ENCODE measurements at places on chromosomes 1 and 21.
A peak's percentile ranks its signal among the peaks of the same experiment; 100 is the strongest.

GRCh38 chr1:185300152-185300551 is 16.9 kb downstream of the IVNS1ABP start:
- no peak for DNase-seq

DNA sequence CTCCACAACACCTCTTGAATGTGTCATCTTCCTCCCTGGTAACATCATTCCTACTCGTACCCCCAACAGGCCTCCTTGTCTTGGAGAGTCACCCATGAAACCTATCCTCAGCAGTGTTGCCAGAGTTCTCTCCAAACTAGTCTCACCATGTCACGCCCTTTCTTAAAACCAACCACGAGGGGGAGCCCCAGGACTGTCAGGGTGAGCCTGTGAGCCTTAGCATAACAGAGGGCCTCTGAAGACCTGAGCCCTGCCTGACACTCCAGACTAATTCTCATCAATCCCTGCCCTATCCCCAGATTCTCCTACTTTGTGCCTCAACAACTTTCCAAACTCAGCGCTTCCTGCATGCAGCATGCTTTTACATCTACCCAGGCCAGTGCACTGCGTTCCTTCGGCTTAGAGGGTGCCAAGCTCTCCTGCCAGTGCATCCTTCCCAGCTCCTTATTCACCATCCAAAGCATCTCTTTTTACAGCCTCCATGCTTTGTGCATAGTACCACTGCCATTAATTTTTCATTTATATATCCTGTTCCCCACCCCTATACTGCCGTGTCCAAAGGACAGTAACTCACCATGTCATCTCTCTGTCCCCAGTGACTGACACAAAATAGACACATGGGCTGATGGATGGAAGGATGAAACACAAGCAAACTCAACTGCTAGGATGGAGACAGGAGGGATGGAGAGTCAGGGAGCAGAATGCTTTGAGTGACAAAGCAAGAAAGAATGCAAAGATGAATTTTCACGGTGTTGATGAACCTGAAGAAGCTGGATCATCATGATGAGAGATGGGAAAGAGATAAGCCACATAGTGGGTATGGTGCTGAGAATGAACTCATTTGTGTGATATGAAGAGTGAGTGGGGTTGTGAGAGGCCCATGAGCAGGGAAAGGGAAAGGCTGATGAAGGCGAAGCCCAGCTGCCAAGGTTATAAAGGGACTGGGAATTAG is 34.0 kb downstream of the ZNF697 start:
- DNase-seq = peak; percentile 84

GRCh38 chr1:101435831-101436511 is 199.2 kb downstream of the S1PR1 start:
- DNase-seq = no peak

GRCh38 chr1:24389231-24389678 is 24.3 kb downstream of the STPG1 start:
- DNase-seq = no peak

DNA sequence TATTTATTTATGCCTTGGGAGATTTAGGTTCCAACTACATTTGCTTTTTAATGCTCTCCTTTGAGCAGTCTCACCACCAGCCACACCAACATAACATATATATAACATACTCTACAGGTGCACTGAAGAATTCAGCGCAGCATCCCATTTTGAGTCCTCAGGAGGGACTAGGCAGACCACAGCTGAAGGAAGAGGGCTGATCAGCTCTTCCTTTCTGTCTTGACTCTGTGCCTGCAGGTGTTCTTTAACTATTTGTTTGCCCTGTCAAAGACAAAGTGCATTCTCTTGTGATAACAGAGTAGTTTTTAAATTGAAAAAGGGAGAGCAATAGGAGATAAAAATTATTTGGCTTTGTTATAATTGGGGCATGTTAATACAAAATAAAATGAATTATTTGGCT is 17.0 kb downstream of the HIPK1 start:
- DNase-seq = no peak

GRCh38 chr1:10948463-10948775 is 64.0 kb upstream of the TARDBP start:
- DNase-seq = no peak

- no peak for DNase-seq
These were observed 21.6 kb downstream of the HUNK start for GRCh38 chr21:31894457-31894856.

DNA sequence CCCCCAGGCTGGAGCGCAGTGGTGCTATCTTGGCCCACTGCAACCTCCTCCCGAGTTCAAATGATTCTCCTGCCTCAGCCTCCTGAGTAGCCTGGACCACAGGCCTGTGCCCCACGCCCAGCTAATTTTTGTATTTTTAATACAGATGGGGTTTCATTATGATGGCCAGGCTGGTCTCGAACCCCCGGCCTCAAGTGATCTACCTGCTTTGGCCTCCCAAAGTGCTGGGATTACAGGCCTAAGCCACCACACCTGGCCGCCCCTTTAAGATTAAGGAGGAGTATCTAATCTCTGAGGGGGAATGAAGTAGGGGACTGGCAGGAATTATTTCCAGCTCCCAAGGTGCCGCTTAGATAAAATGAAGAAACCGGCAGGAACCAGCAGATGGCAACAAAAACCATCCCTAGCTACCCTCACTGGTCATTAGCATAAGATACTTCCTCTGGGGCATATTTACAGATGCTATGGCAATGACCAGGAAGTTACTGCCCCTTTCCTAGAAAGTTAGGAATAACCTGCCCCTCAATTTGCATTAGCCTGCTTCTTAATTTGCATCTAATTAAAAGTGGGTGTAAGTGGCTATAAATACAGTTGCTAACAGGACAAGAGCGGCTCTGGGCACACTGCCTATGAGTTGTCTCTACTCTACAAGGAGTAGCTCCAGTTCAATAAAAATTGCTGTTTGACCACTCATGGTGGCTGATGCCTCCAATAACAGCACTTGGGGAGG is 7.1 kb upstream of the NSUN4 start:
- peak; percentile 46 for DNase-seq

GRCh38 chr21:44866780-44867179 is 6.7 kb downstream of the PTTG1IP start:
- peak; percentile 76 for DNase-seq

GRCh38 chr1:180269645-180270529 is 39.8 kb downstream of the LHX4 start:
- DNase-seq = no peak

GRCh38 chr1:100719490-100719889 is at the start of gene VCAM1:
Gene VCAM1 (plus strand): TSS chr1:100719742. CDS start chr1:100719861, 119 bp downstream.
- no peak for DNase-seq

DNA sequence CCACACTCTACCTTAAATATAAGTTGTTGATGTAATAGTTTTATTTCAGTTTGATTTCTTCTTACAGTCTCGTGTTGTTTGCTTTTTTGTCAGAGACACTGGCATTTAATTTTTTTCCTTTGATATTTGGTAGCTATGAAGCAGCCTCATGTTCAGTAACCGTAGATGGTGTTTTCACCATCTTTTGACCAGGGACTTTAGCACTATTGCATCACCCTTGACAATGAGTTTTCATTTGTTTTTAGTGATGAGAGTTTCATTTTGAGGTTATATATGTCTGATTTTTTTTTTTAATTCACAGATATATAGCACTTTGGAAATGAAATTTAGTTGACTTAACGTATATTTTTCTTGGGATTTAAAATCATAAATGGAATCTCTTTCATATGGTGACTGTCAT is 36.2 kb downstream of the CEP350 start:
- no peak for DNase-seq

DNA sequence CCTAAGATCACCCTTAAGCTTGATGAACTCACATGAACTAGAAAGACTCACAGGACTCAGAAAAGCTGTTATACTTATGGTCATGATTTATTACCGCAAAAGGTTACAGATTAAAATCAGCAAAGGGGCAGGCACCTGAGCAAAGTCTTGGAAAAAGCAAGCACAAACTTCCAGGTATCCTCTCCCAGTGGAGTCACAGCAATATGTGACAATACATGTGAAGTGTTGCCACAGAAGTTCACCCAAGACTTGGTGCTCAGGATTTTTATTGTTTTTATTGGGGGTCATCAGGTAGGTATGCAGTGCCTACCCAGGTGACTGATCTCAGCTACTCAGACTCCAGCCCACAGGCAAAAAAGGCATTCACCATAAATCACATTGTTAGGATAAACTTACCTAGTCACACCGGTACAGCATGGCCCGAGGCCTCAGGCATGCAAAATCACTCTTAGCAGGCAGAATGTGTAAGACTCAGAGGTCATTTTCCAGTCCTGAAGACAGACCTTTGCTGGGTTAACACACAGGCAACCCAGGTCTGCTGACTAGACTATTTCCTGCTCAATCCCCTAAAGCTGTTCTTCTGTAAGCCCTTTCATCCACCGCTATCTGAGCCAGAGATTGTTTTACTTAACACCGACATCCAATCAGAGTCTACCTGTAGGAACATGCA is 55.6 kb downstream of the SSX2IP start:
- DNase-seq = no peak

- DNase-seq = peak; percentile 50
These were observed 52.0 kb downstream of the SLC9A1 start for GRCh38 chr1:27102707-27103468.

DNA sequence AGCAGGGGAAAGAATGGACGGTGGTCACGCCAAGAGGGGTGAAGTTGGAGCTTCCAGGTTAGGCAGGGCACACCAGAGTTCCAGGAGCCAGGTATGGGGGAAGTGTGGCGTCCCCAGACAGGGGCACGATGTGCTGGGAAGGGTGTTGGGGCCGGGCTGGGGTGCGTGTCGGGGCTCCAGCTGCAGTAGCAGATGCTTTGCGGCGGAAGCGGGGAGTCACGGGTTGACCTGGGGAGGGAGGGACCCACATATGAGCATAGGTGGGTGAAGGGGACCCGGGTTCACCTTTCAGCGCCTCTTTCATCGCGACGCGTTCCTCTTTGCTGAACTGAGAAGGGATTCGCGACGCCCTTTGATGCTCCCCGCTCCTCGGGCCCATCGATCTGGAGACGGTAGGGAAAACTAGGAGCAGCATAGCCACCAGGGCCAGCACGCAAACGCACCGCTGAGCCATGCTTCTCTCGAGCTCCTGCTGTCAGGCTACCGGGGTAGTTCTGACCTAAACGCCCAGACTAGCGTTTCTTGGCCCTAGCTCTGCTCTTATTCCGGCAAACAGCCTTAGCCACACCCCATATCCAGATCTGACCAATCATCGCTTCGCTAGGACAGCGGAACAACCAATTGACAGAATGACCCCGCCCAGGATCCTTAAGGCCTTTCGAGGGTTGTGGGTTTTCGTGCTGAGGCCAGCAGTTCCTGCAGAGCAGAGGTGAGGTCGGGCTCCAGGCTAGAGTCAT is at the start of gene PM20D1:
PM20D1 (minus strand) TSS at position 514 of the 737 bp plus-strand sequence; CDS start at position 454, 60 bp downstream.
- DNase-seq = peak; percentile 92

DNA sequence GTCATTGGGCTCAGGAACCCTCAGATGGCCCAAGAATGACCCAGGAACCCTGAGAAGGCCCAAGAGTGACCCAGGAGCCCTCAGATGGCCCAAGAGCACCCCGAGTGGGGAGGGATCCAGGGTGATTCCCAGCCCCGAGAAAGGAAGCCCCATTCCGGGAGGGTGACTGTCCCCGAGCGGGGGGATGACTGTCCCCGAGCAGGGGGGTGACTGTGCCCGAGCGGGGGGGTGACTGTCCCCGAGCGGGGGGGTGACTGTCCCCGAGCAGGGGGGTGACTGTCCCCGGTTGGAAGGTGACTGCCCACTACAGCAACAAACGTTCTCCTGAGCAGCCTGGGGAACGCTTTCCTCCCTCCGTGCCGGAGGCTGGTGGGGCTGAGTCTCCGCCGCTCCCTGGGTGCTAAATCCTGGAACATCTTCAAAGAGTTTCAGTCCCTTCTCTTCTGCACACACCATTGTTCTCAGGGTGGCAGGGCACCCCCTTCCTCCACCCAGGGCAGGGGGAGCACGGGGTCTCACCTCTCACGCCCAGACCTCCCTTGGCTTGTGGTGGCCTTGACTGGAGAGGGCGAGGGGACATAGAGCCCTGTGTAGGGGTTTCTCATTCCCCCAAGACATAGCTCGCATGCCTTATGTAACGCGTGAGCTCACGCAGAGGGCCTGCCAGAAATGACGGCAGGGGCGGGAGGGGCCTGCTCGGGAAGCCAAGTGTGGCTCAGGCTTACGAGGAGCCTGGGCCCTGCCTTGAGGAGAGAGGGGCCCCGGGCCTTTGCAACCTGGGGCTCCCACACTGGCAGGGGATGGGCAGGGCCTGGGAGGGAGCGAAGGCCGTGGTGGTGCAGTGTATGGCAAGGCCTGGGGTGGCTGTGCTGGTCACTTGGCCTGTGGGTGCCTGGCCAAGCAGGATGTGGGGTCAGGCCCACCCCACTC is 14.3 kb upstream of the SKI start:
- peak; percentile 82 for DNase-seq

DNA sequence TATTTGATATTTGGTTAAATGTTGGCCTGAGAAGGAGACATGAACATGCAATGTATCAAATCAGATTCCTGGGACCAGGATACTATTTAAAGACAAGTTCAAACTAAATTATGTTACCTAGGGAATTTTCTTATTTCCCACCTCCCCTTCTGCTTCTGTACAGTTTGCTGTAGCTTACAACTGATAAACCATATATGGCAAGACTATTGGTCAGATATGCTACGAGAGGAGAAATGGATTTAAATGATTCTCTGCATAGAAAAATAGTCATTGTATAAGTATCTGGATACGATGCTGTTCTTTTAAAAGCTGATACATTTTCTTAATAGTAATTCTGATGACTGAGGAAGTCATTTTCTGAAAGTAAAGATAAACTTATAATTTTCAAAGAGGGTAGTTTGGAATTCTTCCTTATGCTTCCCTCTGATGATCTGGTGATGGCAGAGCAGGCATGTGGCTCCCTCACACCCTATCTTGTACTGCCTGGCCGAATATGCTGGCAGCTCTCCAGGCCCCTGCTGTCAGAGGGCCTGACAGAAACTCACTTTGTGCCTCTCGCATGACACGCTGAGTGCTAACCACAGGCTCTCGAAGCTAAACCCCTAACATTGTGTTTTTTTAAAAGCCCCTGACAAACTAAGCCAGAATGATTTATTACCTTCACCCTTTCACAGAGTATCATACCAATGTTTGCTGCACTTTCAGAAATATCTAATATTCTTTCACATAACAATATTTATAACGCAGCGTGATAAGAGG is 19.4 kb downstream of the RRP15 start:
- DNase-seq = peak; percentile 23

DNA sequence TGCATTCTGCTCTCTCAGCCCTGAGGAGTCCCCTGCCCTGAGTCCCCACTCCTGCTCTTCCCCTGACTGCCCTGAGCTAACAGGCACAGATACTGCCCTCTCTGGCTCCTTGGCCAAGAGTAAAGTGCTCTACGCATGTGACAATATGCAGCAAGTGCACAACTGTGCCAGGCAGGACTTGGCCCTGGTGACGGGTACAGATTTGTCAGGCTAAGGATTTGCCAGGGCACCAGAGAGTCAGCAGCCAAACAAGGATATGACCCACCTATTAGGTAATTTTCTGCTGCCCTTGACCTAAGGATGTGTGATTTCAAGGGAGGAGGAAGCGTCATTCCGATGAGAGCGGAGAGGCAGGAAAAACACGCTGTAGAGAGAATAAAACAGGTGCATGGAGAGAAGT is 339.0 kb downstream of the PTPRU start:
- no peak for DNase-seq
